ENCODE measurements at places on chromosomes 11 and 22.

DNA sequence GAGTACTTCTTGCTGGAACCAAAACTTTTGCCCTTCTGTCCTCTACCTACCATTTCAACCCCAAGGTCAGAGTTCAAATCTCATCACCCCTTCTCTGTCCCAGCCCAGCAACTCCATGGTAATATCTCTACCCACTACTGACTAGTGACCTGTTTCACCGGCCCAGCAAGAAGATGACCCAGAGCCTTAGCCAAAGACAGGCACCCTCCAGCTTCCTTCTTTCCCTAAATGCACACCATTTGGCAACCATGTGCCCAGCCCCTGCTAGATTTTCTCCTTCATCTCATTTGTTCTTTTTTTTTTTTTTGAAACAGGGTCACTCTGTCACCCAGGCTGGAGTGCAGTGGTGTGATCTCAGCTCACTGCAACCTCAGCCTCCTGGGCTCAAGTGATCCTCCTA lies 14.9 kb downstream of the ARAP1 start:
- DNase-seq = no peak

- DNase-seq = no peak
Observed at GRCh38 chr11:1734641-1735081, 15.7 kb downstream of the IFITM10 start.

DNA sequence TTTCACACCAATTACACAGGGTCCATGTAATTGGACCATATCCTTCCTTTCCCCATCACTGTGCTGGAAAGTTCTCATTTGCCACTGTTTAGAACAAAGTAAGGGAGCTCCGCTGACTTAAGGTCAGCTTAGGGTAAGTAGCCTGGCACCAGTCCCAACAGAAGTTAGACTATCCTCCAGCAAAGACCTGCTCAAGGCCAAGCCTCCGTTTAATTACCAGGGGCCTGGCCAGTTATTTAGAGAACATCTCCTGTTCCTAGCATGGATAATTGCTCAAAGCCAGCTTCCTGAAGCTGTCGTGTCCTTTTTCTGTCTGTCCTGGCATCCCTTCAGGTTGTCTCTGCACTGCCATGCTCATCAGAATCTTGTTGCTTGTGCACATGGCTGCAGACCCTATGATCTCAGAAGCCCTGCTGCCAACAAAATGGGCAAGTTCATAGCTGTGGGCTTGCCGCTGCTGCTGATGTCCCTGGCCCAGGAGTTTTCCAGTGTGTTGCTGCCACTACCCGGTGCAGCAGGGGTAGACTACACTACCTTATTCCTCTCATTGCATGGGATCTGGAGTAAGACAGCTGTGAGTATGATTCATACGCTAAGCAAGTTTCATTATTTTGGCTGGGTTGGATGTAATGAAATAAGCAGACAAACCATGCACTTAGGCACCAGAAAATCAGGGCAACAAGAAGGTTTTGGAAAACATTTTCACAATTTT lies 8.1 kb downstream of the OR8A1 start:
- DNase-seq = no peak

GRCh38 chr11:75771646-75772410 lies 3.2 kb downstream of the DGAT2 start:
- no peak for DNase-seq

GRCh38 chr11:46669711-46670139 lies 30.7 kb downstream of the ARHGAP1 start:
- no peak for DNase-seq
